ENCODE measurements at places on chromosomes 2 and 18. TPM values are rescaled to one million over a fixed set of nuclear protein-coding genes. Genes with fewer than 3 reads are reported as not detected.
A peak's percentile ranks its signal among the peaks of the same experiment; 100 is the strongest.

The DSG1 gene
- total RNA-seq = 1.7 TPM

The C2orf66 gene
- not detected for total RNA-seq

DNA sequence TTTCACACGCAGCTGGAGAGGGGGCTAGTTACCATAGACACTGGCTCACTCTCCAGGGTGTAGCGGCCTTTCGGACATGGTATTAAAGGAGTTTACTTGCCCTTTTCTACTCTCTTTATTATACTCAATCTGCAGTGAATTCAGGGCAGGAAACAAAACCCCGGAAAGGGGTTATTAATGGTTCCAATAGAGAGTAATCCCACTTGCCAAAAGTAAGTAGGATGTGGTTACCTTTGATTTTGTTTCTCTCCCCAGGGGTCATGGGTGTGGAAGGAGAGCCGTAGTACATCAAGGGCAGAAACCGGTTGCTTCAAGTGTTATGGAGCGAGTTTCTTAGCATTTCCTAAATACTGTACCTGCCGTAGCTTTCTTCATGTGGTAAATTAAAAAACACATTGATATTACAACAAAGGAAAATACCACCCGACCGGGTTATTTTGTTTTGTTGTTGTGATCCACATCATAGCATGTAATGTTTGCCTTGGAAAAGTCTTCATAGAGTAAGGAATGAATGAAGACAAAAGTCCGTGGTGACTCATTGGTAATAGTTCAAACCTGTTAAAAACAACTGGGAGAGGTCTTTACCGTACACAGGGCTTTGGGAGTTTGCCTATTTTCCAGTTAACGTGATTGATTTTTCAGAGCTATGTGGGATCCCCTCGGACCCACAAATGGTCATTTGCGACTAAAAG lies 71.5 kb downstream of the SLC4A3 start:
- no peak for DNase-seq

- no peak for DNase-seq
Measured at GRCh38 chr2:160575368-160575767, 81.8 kb upstream of the RBMS1 start.

The CHRNG gene
- not detected for total RNA-seq

DNA sequence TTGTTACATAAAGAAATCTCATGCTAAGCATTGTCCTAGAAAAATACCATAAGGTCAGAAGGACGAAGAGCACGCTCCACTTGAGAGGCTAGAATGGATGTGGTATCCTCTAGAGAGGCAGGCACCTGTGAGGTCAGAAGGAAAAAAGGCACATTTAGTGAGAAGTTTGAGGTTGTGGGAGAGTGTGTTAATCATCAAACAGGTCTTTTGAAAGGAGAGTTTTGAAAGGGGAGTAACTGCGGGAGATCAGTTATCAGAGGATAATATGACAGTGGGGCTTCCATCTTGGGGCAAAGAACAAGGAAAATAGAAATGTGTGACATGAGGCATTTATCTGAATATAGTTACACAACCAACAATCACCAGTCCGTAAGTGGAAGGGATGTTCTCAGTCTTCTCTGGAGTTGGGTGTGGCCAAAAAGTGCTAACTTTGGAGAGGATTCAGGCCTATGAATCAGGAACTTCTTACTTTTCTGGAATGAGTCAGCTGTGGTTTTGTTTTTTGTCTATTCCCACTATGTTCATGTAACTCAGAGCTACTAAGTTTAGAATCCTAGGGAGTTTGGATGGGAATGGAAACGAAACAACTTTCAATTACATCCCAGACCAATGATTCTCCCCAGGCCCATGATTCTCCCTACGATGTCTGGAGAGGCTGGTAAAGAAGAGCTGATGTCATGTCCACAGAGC lies 451.4 kb upstream of the ST6GAL2 start:
- DNase-seq = no peak

DNA sequence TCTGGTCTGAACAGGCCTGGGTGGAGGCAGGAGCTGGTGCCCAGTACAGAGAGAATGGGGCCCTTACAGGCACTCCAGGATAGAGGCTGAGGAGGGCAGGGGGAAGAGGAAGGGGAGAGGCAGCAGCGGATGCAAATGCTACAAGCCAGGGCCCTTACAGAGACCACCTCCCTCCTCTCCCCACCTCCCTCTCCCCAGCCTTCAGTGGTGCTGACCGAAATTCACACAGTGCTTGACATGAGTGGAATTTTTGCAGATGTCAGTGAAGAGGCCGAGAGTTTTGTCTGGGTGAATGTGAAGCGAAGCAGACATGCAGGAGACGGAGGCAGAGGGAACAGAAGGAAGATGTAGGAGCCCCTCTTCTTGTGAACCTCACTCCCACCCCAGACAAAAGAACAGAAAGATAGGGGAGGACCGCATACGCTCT lies 31.9 kb downstream of the CIB4 start:
- no peak for DNase-seq

DNA sequence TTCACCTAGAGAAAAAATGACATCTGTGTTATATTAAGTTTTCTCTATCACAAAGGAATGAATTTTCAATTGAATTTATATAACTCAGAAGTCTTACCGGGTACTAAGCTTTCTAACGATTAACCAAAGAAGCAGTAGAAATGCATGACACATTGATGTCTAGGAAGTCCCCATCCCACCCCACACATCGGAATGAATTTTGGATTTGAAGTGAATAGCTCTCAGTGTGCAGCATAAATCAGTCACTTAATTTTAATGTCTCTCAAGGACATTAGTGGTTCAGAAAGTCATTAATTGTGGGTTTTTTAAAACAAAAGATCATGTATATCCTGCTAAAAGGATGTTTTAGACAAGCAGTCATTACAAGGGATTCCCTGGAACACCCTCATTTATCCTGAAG lies 141.4 kb upstream of the PIEZO2 start:
- no peak for DNase-seq

The IHH gene
- total RNA-seq = not detected

- no peak for DNase-seq
Measured at GRCh38 chr2:207483477-207483876, 46.3 kb upstream of the CREB1 start.

DNA sequence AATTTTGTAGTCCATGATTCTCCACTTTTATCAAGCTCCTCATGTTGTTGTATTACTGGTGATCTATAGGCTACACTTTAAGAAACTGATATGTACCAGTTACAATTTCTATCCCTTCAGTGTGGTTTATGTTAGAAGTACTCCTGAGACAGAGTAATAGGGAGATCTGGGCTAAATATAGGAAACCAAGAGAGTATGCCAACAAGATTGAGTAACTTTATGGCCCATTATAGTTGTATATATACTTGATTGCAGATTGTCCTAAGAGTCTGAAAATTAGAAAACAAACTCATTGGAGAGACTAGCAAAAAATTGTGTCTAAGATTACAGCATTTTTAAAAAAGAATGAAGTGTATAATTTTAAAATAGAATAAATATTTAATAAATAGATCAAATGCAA lies 605.6 kb downstream of the XIRP2 start:
- no peak for DNase-seq

DNA sequence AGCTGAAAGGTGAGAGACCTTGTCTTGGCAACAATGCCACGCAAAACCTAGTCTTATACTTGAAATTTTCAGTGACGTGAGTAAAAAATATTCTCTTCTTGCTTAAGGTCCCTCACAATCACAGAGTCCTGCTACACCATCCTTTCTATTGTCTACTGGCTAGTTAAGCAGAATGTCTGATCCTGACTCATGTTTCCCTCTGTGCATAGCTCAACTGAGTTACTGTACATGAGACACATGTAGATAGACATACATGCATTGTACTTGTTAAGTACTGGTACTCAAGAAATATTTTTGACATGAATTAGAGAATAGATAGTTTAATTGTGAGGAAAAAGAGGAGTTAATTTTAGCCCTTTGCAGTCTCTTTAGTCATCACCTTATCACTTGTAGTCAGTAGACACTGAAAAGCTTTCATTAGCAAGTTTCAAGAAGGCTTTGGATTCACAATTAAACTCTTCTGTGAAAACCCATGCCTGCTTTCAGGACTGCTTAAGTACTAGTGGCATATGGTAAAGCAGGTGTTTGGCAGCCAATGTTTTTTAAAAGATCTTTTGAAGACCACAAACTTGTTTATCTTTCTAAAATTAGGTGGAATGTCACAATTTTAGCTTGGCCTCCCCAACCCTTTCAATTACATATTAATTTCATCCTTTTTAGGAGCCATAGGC lies 158.7 kb upstream of the CCDC150 start:
- DNase-seq = no peak

The DCDC2C gene
- not detected for total RNA-seq

The HOXD1 gene
- not detected for total RNA-seq

The HAAO gene
- 8.1 TPM for total RNA-seq

The SNORC gene
- total RNA-seq = 0.74 TPM

DNA sequence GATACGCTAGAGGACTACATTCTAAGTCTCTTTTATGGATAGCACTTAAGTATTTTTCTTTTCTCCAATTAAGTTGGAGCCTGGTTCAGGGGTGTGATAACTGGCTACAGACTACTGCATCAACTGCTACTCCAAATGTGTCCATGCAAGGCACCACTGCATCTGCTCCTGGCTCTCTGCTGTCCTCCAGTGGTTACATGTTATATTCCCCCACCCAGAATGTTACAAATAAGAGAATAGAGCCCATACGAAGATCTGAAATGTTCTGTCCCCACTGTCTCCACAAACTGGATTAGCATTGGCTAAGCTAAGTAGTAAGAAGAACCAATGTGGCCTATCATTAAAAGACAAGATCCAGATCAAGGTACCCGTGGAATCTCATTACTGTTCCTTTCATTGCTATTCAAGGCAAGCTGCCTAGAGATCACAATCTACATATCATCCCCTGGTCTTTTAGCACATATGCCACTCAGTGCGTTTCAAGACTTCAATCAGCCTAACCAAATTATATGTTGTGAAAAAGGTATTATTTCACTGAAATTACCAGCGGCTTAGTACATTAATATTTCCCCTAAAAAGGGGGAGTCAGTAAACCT lies 308.3 kb upstream of the SLC8A1 start:
- peak; percentile 29 for DNase-seq

GRCh38 chr2:123864416-123864815 lies 160.7 kb upstream of the CNTNAP5 start:
- DNase-seq = no peak

The L3MBTL4 gene
- total RNA-seq = 1.9 TPM

GRCh38 chr2:99338029-99338585 lies 918 bp downstream of the EIF5B start:
- DNase-seq = no peak

The STARD6 gene
- not detected for total RNA-seq

- no peak for DNase-seq
Measured at GRCh38 chr2:29080886-29081743, 6.8 kb upstream of the PCARE start.

The CRIM1 gene
- 113 TPM for total RNA-seq

DNA sequence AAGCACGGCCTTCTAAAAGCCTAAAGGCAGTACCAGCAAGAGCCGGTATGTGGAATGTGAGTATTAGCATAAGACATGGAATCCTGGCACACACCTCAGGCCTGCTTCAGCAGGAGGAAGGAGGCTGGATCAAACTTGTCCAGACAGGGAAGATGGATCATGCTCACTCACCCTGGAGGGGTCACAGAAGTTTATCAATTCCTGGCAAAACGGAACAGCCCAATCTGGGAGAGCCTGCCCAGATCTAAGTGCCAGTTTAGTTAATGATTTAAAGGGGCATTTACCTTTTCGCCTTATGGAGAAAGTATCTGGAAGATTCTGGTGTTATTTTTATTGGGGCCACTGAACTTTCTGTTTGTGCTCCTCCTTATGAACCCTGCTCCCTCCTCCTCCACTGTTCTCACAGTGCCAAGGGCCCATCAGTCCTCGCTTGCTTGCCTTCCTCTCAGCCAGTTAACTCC lies 58.3 kb upstream of the NFE2L2 start:
- no peak for DNase-seq

GRCh38 chr2:62826141-62826540 lies 120.6 kb downstream of the EHBP1 start:
- no peak for DNase-seq

DNA sequence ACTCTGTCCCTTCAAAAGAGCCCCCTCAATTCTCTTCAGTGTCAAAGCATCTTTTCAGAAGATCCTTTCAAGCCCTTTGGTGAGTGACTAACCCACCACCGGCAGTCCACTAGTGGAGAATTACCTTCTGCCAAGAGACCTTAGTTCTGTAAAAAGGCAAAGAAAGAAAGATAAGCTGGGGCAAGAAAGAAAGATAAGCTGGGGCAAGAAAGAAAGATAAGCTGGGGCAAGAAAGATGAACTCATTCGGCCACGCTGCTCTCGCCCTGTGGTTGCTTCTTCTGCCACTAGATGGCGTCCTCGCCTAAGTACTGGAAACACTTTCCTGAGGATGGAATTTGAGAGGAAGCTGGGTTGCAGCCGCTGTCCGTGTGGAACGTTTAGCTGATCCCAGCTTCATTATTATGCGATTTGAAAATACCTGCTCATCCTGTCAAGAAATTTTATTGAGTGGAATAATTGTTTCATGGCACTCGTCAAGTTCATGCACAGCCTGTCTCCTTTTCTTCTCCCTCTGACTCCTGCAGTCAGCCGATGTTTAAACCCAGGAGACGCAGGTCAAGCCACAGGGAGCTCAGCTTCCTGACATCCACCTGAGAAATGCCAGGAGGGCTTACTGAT lies 17.3 kb upstream of the ANXA4 start:
- peak; percentile 79 for DNase-seq

The ARHGEF4 gene
- total RNA-seq = 0.68 TPM

- no peak for DNase-seq
Measured at GRCh38 chr2:236661061-236661761, 91.6 kb downstream of the ACKR3 start.

- no peak for DNase-seq
Measured at GRCh38 chr18:708096-708495, 4.3 kb downstream of the ENOSF1 start.

- no peak for DNase-seq
Measured at GRCh38 chr18:43863180-43863579, 585.9 kb upstream of the SYT4 start.

- peak; percentile 21 for DNase-seq
Measured at GRCh38 chr2:217986256-217986961, 16.4 kb downstream of the TNS1 start.

GRCh38 chr2:231160701-231161100 lies 35.9 kb upstream of the HTR2B start:
- no peak for DNase-seq

The CCDC178 gene
- total RNA-seq = 0.27 TPM

- DNase-seq = peak; percentile 65
Measured at GRCh38 chr2:217756375-217757107, 246.3 kb downstream of the TNS1 start.

- no peak for DNase-seq
Measured at GRCh38 chr2:11420671-11421070, 45.3 kb downstream of the E2F6 start.

DNA sequence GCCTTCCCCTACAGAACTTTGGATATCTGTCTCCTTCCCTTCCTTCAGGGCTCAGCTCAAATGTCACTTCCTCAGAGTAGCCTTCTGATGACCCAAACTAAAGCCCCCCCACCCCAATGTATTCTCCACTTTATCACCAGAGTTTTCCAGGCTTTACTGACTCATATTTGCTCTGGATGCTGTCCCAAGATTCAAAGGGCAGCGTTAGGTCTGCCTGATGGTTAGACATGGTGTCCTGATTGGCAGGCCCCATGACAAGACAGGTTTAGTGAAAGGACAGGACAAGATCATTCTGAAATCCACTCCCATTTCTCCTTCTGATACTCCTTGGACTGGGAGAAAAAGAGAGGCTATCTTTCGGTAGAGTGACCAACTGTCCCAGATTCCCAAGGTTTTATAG lies 22.6 kb upstream of the RPIA start:
- DNase-seq = no peak

GRCh38 chr18:80132180-80132812 lies 23.2 kb downstream of the ADNP2 start:
- DNase-seq = no peak
